ENCODE measurements at places on chromosomes 2 and 18.
A peak's percentile ranks its signal among the peaks of the same experiment; 100 is the strongest.

DNA sequence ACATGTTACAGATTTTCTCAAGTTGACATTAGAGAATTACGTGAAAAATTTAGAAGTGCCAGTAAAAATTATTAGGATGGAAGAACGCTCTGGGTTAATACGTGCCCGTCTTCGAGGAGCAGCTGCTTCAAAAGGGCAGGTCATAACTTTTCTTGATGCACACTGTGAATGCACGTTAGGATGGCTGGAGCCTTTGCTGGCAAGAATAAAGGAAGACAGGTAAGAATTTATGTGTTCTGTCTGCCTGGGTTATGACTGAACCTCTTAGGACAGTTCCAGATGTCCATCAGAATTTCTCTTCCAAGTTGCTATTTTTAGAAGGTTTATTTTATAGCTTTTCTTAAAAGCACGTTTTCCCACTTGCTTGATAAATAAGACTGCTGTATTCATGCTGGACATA lies 371.0 kb downstream of the GALNT13 start:
- no peak for DNase-seq

- no peak for DNase-seq
Measured at GRCh38 chr2:401019-401679, 113.3 kb upstream of the ALKAL2 start.

DNA sequence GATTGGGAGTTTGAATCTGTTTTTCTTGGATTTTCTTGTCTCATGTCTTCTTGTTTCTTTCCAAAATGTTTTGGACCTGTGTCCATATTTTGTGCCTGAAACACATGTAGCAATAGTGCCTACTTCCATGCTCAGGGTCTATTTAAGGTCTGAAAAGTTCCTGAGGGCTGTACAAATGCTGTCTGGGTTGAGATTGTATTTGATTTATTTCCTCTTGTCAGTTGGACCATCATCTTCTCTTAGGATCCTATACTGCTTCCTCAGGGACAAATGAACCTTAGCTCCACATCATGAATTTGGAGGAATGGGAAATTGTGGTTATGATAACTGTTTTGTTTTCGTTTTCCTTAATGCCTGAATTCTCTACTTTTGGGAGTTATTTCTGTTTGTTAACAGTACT lies 59.9 kb downstream of the UBR3 start:
- DNase-seq: no peak

DNA sequence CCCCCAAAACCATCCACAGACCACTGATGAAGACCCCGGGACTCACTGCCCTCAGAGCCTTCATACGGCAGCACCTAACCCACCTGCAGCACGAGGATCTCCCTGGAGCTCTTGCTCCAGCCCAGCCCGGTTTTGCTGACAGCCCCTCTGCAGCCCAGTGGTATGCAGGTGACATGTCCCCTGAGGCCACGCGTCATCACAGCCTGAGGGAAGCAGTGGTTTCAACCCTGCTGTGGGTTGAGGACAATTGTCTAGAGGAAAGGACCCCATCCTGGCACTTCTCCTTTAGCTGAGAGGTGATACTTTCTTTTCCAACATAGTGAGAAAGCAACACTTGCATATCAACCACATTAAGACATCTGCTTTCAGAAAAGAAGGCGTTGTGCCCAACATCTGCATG lies 134.0 kb downstream of the SEPTIN10 start:
- DNase-seq: no peak

DNA sequence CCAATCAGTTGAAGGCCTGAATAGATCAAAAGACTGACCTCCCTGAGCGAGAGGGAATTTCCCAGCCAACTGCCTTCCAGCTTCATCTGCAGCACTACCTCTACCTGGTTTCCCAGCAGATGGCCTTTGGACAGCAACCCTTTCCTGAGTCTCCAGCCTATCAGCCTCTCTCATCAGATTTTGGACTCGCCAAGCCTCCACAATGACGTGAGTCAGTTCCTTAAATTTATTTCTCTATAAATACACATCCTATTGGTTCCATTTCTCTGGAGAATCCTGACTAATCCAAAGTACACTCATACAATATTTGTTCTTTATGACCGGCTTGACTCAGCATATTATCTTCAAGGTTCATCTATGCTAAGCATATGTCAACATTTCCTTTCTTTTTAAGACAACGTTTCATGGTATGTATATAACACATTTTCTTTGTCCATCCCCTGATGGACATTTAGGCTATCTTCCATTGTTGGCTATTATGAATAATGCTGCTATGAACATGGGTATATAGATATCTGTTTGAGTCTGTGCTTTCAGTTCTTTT lies 294.6 kb downstream of the LRATD1 start:
- no peak for DNase-seq

DNA sequence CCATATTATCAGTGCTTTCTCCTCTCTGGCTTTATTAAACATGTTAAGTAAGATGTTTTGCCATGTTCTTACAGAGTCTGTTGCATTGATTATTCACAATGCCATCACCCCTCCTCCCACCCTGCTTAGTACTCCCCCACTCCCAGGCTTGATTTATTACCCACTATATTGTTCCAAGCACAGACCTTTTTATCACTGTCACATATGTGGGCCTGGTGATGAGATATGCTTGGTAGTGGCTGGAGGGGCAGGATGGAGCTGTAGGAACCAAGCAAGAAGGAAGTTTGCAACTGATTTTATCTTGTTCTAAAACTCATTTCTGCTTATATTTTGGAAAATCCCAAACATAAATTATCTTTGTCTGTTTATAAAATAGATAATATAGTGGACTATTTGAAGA lies 748.2 kb upstream of the CELF4 start:
- no peak for DNase-seq

GRCh38 chr2:175111200-175111657 lies 56.8 kb downstream of the ATF2 start:
- peak; percentile 28 for DNase-seq

DNA sequence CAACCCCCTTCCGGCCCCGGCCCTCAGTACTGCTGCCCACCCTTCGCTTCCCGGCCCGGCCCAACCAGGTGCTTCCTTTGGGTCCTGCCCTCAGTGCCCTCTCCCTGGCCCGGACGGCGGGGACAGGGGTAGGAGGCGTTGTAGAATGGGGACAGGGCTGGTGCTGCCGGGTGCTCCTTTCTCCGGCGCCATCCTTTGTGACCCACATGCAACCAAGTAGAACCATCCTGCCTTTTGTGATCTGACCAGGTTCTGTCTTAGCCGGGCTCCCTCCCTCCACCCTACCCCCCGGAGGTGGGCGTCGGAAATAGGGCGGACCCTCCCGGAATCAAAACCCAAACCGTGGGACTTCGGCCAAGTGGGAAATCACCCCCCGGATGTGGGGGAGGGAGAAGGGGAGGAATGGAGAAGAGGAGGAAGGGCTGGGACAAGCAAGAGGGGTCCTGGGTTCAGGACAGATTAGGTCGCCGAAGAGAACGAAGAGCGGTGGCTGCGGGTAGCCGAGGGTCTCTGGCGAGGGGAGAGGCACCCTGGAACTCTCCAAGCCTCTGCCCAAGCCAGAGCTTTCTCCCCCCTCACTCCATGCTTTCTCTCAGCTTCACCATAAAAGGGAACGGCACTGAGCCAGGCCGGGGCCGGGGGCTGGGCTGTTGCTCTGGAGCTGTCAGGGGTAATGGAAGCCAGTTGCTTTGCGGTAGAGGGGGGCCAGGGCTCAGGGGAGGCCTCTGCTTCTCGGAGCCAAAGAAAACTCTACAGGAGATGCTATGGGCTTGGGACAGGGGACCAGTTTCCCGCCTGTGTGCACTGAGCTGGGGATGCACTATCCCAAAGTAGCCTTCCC lies 756 bp upstream of the OST4 start:
- no peak for DNase-seq

DNA sequence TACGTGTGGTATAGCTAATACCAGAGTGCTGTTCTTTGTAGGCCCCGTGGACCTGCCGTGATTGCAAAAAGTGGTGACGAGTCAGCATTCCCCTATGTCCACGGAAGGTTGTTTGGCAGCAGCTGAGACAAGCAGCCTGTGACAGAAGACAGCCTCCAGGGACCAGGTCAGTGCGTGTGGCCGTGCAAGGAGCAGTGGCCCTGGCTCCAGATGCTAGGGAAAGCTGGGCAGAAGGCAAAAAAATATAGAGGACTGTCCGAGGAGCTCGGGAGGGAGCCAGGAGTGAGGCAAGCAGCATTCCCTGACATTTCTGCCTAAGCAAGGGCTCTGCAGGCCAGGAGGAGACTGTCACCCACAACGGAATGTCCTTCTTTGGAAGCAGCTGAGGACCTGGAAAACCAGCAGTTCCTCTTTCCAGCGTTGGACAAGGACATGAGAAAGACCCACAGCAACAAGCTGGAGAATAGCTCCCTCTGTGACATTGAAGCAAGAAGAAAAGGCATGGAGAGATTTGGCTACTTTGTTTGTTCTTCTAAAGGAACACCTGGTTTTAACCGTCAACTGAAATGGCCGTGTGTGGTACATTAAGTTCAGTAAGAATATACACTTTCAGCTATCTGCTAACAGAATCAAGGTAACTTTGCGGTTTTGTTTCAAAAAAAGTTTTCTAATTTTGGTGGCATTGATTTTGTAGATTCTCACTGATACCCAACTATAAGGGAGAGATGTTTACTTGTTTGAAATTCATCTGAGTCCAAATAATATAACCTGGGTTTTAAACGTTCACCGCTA lies 58.3 kb downstream of the NPAS2 start:
- no peak for DNase-seq

- DNase-seq: no peak
Measured at GRCh38 chr2:235639428-235639773, 145.6 kb downstream of the AGAP1 start.

DNA sequence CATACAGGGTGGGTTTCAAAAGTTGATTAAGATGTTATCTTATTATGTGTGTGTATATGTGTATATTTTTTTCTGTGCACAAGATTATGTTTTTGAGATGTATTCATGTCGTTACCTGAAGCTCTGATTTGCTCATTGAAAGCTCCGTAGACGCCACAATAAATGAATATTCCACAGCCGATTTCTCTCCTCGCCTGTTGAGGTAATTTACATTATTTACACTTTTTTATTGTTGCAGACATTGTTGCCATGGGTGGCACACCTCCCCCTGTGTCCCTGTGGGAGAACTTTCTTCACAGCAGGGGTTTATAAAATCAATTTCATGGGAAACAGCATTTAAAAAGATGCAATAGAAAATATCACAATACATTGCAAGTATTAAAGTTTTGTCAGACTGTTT lies 100.6 kb downstream of the GLI2 start:
- no peak for DNase-seq

DNA sequence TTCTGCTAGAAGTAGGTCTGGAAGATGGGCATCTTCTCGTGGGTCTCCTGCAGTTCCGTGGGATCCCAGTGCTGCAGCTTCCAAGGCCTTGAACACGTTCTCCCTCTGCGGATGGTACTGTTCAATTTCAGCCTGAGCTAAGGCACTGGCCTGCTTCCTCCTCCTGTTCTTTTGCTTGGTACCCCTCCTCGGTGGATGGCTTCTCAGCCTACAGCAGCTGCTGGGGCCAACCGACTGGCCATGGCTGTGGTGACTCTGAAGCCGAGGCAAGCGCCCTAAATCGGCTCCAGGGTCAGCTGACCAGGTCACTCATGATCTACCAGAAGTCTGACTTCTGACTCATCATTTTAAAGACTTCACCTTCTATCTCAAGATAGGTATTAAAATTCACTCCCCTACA lies 150.2 kb downstream of the NBAS start:
- no peak for DNase-seq

- no peak for DNase-seq
Measured at GRCh38 chr2:215437614-215438013, 1.7 kb upstream of the FN1 start.

DNA sequence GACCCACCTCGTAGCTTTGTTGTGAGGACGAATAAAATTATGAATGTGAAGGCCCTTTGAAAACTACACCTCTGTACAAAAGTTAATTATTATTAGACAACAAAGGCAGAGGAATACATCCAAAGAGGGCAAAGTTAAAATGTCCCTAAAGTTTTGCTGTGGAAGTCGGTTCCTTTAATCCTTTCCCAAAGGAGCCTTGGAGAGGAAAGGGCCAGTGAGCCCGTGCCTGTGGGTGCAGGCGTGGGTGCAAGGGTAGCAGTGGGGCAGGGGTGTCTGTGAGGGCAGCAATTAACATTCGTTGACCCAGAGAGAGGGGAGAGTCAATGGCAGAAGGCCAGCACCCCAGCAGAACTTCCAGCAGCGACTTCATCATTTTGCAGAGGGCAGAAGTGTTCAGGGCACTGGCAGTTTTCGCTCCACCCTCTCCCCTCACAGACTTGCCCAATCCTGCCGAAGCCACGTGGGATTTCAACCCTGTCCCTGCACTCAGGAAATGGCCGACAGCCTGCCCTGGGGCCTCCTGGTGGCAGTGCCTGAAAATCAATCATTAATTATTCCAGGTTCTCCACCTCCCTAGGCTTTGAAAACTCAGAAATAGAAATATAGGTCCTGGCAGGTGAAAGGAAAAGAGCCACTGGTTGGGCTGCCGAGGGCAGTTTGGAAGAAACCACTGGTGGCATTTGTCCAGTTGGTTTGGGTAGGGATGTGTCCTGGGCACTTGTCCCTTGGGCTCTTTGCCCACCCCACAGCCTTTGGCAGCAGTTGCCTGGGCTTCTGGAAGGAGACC lies 4.2 kb upstream of the PAX8 start:
- DNase-seq: no peak

- no peak for DNase-seq
Measured at GRCh38 chr18:75400366-75400765, 27.1 kb downstream of the SMIM21 start.

GRCh38 chr2:150762571-150762970 lies 275.1 kb upstream of the RND3 start:
- DNase-seq: no peak

DNA sequence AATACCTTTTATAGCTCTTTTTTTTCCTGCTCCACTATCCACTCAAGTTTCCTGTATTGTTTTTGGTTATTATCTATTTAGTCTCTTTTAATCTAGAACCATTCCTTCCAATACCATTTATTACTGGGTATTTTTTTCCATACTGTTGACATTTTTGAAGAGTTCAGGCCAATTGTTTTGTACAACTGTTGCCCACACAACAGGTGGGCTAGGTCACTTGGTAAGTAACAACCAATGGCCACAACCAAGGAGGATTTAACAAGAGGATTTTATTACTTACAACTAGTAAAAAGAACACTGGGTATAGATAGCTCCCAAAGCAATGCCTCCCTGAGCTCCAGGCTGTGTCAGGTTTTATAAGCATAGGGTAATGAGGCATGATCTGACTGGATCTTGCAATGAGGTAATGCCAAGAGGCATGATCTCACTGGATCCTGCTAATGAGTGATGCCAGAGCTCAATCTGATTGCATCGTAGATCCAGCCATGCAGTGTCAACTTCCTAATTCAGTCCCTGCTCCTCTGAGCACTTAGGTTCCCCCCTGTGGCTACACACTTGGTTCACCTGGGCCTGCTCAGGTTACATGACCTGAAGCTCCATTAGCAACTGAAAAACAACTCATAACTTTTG lies 7.1 kb upstream of the CEP68 start:
- DNase-seq: no peak
